NCI-H2081 (cell line): ENCODE measurements at places on chromosomes 3 and 15.

GRCh38 chr3:160616716-160617115 lies 51.3 kb upstream of the KPNA4 start:
- no peak for DNase-seq

DNA sequence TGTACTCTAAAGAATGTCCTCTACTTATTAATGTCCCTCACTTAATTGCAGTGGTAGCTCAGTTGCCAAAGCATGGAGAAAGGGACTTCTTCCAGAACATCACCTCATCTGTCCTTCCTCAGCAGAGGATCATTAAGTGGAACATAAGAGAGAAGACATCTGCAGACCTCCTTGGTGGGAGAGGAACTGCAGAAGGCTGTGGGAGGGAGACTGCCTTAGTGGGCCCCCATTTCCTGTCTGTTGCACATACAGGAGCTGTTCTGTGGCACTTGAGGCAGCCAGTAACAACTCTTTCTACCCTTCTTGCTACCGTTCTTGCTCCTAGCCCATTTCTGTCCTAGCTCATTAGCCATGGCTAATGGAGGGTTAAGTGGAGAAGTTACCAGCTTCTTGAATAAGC lies 33.6 kb downstream of the HPS3 start:
- DNase-seq: no peak

DNA sequence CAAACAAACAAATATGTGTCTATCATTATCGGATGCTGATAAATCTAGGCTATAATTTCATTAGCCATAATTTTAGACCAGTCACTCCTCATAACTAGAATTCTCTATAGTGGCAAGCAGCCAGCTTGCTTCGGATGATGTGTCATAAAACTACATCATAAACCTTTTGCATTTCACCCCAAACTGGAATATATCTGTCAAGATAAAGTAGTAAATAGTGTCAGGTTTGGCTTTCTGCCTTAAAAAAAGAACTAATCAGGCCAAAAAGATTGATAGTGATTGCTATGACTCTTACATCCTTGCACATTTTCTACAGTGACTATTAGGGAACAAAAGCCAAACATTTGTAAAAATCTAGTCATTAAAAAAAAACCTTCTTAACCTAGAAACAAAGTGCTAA lies 51.0 kb downstream of the DPPA2 start:
- no peak for DNase-seq

- DNase-seq: no peak
Measured at GRCh38 chr3:47578119-47578632, 489 bp downstream of the CSPG5 start.

DNA sequence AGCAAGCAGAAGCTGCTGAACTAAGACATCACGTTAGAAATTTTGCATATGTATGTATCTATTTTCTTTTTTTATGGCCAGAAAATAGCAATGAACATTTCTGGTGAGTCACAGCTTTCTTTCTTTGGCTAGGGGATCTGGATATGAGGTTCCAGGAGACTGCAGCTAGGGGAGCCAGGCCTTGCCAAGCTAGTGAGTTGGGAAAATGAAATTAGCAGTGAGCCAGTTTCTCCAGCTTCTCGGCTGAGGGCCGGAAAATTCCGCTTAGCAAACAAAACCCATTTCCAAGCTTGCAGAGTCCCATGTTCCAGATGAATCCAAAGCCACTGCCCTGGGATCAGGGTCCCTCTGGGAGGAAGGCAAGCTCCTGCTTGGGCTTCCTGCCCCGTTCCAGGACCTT lies 137.6 kb downstream of the SRGAP3 start:
- no peak for DNase-seq

- no peak for DNase-seq
Measured at GRCh38 chr3:53795789-53796560, 50.2 kb downstream of the CHDH start.

DNA sequence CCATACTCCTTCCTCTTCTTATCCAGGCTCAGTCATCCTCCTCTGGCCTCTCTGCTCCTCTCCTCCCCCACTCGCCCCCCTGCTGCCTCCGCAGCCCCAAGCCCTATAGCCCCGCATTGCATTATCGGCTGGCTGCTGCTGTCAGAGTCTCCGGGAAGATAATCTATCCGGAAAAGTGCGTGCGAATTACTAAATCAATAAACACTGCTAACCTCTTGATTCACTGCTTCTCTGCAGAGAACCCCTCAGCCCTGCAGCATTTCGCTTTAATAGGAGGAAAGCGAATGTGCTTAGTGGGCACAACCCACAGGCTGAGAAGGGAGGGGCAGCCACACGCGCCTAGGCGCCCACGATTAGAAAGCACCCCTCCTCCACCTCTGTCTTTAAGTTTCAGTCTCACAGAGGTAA lies 167.6 kb downstream of the ABHD5 start:
- no peak for DNase-seq

DNA sequence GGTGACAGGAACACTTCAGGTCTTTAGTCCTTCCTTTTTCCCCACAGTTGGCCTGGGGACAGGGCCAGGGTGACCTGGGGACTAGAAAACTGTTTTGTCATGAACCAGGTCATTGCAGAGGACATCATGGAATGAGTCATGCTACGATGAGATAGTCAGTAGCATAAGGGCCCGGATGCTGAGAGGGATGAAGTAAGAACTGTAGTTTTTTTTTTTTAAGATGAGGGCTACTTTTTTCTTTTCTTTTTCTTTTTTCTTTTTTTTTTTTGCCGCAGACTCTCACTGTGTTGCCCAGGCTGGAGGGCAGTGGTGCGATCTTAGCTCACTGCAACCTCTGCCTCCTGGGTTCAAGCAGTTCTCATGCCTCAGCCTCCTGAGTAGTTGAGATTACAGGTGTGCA lies 8.0 kb downstream of the MAP2K5 start:
- DNase-seq: no peak

- DNase-seq: no peak
Measured at GRCh38 chr15:96070636-96071035, 259.9 kb upstream of the NR2F2 start.

DNA sequence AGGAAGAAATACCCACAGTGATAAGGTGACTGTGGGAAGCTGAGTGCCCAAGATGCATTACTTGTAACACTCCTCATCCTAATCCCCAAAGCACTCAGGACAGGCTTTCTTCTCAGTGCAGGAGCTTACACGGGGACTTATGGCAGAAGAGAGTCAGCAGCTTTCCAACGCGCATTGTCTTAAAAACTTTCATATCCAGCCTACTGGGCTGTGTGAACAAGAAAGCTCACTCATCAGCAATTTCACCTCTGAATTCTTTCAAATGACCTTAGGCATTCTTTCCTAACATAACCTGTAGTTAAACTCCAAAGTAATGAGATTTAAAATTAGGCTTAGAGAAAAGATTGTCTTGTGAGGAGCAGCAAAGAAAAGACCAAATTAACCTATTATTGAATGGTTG lies 132.3 kb downstream of the KCNAB1 start:
- no peak for DNase-seq

GRCh38 chr3:133377396-133377795 lies 22.5 kb upstream of the BFSP2 start:
- DNase-seq: peak; percentile 34

- no peak for DNase-seq
Measured at GRCh38 chr3:46455231-46456115, 9.2 kb downstream of the LTF start.

DNA sequence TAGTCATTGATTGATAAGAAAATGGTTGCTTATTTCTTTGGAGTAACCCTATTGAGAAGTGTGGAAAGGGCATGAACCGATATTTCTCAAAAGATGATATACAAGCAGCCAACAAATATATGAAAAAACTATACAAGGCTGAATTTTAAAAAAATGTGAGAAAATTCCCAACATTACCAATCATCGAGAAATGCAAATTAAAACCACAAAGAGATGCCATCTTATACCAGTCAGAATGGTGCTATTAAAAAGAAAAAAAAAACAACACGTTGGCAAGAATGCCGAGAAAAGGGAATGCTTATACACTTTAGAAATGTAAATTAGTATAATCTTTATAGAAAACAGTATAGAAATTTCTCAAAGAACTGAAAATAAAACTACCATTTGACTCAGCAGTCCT lies 77.7 kb upstream of the ROBO1 start:
- no peak for DNase-seq

DNA sequence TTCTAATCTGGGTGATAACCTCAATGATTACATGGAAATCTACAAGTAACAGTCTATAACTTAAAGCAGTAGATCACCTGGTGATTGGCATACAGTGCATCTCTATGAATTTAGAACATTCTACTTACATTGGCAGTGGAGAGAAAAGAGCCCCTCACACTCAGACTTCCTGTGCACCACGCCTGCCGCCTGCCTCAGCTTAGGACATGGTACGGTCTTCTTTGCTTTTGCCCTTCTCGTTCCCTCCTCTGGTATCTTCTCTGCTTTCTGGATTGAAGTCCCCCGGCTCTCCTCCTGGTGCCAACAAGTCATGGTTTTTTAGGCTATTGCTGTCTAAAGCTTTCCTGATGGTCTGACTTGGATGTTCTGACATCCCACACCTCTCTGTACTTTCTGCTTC lies 7.9 kb upstream of the KCNMB3 start:
- no peak for DNase-seq

- no peak for DNase-seq
Measured at GRCh38 chr15:31606194-31606669, 279.6 kb downstream of the KLF13 start.

DNA sequence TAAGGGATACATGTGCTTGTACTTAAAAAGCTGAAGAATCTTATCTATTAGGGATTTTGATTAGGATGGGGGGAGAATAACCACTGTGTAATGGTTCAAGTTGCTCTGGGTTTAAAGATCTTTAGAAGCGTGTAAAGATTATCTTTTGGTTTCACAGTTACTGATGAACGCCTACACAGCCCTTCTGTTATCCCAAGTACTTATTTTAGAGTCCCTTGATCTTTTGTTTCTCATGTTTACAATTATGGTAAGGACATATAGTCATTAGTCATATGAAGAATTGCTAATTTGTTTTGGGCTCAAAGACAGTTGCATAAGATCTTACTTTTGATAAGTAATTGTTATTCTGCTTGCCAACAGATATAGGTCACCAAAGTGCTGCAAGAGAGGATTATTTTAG lies 160.1 kb downstream of the PLCL2 start:
- DNase-seq: no peak

DNA sequence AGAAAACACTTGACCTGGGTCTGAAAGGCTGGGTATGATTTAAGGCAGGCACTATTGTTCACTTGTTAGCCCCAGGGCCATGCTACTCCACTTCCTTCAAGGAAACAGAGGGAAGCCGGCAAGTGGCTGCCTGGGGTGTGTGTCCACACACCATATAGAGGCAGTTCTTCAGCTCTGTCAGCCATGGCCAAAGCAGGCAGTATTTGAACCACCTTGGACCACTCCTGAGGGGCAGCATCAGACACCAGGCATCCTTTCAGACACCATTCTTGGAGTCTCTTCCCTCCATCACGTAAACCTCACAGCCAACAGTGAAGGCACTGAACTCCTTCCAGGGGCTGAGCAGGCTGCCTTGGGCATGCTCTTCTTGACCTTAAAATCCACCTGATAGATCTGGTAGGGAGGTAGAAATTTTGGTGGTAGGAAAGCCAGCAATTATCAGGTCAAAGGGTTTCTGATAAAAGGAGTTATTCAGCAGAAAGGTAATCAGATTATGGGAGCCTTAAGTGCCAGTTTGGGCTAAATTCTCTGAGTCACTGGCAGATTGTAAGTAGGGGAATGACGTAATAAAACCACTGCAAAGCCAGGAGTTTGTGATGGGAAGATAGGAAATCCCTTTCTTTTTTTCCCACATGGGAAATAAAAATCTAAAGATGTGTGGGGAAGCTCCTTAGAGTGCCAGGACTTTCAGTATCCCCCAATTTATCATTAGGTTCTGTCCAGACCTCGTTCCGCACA lies 20.2 kb downstream of the TGFBR2 start:
- DNase-seq: no peak

GRCh38 chr3:130895690-130896488 lies 2.0 kb downstream of the ATP2C1 start:
- DNase-seq: no peak

GRCh38 chr3:117790235-117790987 lies 1080.8 kb downstream of the TUSC7 start:
- DNase-seq: no peak

GRCh38 chr15:85959611-85960010 lies 120.1 kb upstream of the AGBL1 start:
- no peak for DNase-seq

DNA sequence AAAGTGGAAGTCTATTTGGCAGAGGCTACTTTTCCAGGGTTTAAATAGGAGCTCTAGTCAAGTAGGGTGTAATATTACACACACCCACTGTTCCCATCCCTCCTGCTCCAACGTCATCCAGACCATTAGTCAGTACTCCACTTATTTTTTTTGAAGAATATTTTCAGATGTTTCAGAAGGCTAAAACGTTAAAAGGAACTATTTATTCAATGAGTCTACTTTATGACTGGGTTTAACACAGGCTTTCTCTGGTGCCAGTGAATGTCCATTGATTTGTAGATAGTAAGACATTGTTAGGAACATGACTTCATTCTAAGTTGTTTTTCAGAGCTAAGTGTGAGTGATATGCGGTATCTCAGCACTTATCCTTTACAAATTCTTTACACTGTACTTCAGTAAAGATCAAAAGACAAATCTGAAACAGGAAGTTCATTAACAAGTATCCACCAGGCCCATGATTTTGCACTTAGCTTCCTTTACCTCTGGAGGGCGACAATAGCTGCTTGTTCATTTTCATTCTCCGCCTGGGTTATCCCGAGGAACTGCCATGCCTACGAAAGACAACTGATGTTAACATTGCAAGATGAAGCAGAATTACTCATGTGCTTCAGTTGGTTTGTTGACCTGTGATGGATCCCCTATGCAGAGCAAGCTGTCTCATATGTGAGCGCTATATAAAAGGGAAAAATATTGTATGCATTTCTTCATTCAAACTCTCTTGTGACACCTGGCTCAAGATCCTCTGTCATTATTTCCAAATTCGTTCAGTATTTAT lies 158.7 kb downstream of the USP13 start:
- DNase-seq: peak; percentile 90

- no peak for DNase-seq
Measured at GRCh38 chr3:182412066-182412465, 381.2 kb upstream of the ATP11B start.

- DNase-seq: peak; percentile 69
Measured at GRCh38 chr3:174495311-174495710, 363.8 kb upstream of the NAALADL2 start.

- no peak for DNase-seq
Measured at GRCh38 chr15:46636206-46636605, 1001.4 kb downstream of the SQOR start.

- DNase-seq: no peak
Measured at GRCh38 chr3:154889227-154889634, 190.9 kb upstream of the MME start.

GRCh38 chr15:82043130-82043673 lies 2.6 kb downstream of the MEX3B start:
- no peak for DNase-seq

GRCh38 chr3:190205739-190206138 lies 85.0 kb upstream of the P3H2 start:
- DNase-seq: no peak

- no peak for DNase-seq
Measured at GRCh38 chr15:79067072-79067833, 23.3 kb downstream of the RASGRF1 start.

DNA sequence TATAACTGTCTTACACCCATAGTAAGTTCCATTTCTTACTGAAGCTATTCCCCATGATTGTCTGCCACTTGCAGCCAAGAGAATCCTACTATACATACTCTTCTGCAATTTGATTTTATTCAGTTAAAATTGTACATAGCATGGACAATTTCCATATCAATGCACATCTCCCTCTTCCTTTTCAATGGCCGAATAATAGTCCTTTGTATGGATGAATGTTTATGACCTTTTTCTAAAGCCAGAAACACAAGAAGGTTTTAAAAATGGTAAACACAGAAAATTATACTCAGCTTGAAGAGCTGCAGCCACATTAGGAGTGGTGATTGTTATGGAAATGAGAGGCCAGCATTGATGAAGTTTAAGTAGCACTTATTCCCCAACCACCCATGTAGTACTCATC lies 8.5 kb upstream of the ERC2 start:
- no peak for DNase-seq
